Smooth muscle cell of trachea (primary cell): ENCODE measurements at places on chromosomes 1 and 21. TPM values are rescaled to one million over a fixed set of nuclear protein-coding genes. Genes with fewer than 3 reads are reported as not detected.

ABCA4 gene
- total RNA-seq: 0.17 TPM in 1 of 2 replicates, not detected in the other

TMEM201 gene
- total RNA-seq: 3.2 and 5.1 TPM in 2 replicates

BTBD8 gene
- 6.7 and 8.1 TPM in 2 replicates for total RNA-seq

CASQ2 gene
- under 0.01 TPM in 1 of 2 replicates, not detected in the other for total RNA-seq

CAMK1G gene
- 0.50 and 2.2 TPM in 2 replicates for total RNA-seq

LCE3D gene
- not detected in 2 replicates for total RNA-seq

F5 gene
- total RNA-seq: under 0.01 TPM in 1 of 2 replicates, not detected in the other
